HT1080 (cell line): ENCODE measurements at places on chromosomes 6 and 20. TPM values are rescaled to one million over a fixed set of nuclear protein-coding genes. Genes with fewer than 3 reads are reported as not detected.

GRCh38 chr20:39453890-39454289 is 491.7 kb downstream of the DHX35 start:
- DNase-seq, result no peak

DNA sequence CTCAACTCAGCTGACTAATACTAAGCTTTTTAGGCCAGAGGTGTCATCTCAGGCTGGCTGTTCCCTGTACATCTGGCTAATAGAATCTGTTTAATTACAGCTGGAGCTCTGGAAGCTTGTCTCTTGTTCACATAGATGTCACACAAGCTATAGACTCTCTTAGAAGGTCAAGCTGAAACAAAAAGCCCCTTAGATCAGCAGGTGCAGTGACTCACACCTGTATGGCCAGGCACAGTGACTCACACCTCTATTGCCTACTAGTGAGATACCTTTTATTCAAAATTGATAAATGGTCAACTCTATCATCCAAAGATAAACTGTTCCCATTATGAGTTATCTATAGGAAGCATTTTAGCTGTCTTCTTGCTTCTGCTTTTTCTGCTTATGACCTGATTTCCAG is 29.9 kb upstream of the MTHFD1L start:
- DNase-seq, result no peak

- no peak for DNase-seq
Measured at GRCh38 chr6:1819007-1819406, 209.3 kb downstream of the FOXC1 start.

DNA sequence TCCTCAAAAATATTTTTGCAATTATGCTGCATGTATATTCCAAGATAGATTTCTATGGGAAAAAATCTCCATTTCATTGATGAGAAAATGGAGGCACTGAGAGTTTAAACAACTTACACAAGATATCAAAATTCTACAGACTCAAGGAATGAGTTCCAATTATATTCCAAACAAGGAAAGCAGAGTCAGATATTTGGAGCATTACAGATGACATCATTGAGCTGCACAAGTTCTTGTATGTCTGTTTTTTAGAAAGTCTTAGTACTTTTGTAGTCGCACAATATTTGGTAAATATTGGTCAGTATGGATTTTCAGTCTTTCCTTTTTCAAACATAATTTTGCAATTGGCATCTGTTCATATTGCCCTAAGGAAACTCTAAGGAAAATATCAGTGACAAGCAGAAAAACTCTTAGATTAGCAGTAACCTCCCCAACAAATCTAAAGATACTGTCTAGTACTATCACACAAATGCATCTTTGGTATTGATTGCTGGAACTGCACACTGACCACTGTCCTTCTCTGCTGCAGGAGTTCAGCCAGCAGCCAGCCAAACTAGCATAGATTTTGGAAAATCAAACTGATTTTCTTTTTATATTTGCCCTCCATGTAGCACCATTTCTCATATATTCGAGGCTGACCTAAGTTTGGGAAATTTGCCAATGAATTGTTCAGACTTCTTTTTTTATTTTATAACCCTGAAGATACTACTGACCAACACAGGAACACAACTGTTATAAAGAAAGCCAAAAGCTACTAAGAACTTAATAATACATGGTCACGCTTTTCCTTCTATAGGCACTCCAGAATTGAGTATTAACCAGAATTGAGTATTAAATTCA is 51.7 kb upstream of the TBX18 start:
- DNase-seq, result no peak

PDYN gene
- not detected in 2 replicates for total RNA-seq

- no peak for DNase-seq
Measured at GRCh38 chr6:52616059-52616690, 39.3 kb upstream of the TRAM2 start.

HUS1B gene
- 0.63 and 1.5 TPM in 2 replicates for total RNA-seq

ADAM33 gene
- not detected in 2 replicates for total RNA-seq

MED23 gene
- 13.3 and 16.8 TPM in 2 replicates for total RNA-seq

DNA sequence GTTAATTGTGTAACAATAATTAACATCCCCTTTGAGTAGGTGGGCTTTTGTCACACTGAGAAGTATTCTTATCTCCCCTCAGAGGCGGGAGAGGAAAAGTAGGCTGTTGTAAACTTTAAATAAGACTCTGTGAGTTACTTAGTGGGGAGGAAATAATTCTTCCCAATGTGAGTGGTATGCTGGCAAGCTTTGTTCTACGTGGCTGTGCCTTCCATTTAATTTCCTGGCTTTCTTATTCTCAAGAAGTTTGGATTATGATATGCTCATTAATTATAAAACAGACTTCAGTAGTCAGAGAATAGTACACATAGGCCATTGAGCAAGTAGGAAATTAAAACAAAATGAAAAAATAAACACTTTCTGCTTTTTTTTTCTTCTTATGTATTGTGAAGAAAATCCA is 19.1 kb downstream of the ADGRB3 start:
- DNase-seq, result no peak

DNA sequence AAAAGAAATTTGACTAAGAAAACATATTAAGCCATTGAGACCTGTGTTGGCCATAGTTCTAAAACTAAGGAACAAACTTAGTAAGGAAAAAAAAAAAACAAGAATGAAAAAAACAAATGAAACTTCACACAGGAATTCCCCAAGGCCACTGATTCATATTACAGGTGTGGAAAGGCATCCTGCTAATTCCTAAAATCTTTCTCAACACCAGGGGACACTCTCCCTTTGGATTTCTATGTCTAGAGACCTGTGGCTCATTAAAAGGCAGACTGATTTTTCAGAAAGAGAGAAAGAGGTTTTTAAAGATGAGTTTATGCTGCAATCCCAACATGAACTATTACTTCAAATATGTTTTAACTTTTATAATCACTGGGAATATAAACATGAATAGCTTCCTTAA is at the start of gene OR12D1:
OR12D1 (plus strand) TSS at position 341 of the 400 bp plus-strand sequence.
- DNase-seq, result no peak

GRM4 gene
- total RNA-seq, result not detected in 2 replicates

DNA sequence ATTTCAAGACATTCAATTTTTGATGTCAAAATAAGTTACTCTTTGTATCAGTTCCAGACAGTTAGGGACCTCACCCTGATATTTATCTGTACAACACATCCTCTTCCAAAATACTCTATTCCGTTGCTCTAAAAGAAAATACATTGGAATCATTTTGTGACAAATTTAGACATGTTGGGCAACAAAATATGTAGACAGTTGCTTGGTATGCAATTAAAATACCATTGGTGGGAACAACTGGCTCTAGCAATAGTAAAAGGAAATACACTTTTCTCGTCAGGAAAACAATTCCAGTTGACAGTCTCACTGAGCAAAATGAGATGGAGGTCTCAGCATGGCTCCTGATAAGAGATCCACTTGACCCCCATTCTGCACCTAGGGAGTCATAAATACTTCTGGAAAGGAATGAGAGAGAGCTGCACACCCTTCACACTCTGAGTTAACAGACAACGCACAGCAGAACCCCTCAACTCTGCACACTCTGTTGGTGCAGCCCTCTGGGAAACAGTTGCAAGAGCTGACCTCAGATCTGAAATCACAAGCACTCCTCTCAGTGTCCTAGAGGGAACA is 171.3 kb upstream of the NT5E start:
- DNase-seq, result no peak

DNA sequence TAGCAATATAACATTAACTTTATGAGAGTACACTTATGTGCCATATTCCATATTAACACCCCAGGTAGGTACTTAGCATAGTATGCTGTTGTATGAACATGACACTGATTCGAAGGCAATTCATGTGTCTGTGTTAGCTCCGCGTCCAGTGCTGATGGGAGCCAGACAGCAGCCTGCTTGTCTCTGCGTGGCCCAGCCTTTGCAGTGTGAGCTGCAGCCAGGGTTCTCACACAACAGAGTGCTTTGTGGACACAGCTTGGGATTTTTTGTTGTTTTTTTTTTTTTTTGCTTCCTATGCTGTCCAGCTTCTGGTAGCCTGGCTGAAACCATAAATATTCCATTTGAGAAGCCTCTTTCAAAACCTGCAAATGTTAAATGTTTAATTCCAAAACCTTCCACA is 350.9 kb downstream of the SMOC2 start:
- no peak for DNase-seq

NKAPL gene
- total RNA-seq, result not detected in 2 replicates

GRCh38 chr6:6685249-6686040 is 96.9 kb downstream of the LY86 start:
- DNase-seq, result no peak

GRCh38 chr6:70398783-70399728 is 14.3 kb upstream of the FAM135A start:
- peak; percentile 86 for DNase-seq

DNA sequence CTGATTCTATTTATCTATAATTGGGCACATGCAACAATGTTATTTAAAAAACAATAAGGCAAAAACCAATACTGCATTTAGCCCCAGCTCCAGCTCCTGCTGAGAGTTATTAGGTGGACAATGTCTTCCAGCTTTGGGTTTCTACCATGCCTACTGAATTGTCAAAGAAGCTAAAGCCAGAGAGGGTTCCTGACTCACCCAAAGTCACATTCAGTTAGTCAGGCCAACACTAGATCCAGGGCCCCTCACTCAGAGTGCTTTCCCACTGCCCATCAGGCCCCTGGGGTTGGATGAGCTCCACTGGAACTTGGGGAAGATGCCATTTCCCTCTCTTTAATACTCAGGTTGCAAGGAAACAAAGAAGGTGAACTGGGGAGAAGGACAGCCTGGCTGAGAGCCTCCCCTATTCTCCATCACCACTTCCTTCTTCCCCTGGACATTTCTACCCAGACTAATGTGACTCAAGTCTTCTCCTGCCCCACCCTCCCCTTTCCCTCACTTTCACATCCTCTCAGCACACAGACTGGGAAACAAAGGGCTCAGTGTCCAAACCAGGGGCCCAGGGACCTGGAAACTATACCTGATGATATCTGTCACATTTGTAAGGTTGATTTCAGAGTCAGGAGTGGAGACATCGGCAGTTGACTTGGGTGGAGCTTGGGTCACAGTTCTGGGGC is 6.0 kb downstream of the TREM1 start:
- DNase-seq, result peak; percentile 40

GRCh38 chr6:45704056-45704800 is 311.4 kb downstream of the CLIC5 start:
- DNase-seq, result peak; percentile 23

DNA sequence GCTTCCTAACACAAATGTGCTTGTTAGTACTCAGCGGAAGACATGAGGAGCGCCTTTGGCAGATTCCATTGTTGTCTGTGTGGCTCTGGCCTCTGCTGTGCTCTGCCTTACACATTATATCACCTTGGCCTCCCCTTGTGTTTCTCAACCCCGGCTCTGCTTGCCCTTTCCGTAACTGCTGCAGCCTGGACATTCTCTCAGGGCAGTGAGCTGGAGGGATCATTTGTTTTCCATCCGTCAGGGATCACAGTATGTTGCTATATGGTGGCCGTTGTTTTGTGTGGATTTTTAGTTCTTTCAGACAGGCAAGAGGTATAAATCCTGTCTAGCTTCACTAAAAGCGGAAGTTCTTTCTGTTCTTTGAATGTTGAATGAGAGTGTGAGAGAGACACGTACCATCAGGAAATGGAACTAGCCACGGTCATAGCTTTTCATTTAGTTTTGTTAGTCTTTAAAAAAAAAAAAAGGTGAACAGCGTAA is 175.1 kb downstream of the JARID2 start:
- no peak for DNase-seq

DNA sequence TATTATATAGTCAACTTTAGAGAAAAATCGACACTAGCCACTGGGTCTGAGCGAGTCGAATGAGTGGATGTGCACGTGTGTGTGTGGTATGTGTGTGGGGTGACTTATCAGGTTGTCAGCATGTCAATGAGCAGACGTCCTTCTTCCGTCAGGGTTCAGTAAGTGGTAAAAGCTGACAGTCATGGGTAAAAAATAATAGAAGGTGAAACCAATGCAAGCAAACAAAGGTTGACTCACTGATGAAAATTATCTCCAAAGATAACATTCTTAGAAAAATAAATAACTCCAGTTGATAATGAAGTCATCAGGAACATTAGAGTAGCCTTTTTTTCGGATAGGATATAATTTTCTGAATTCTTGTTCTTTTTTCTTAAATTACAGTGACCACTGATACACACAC is 243.8 kb upstream of the FOXQ1 start:
- peak; percentile 48 for DNase-seq
